ENCODE measurements at places on chromosomes 3 and 15.

GRCh38 chr3:126541628-126542339, 16.9 kb downstream of the C3orf22 start:
- H3K36me3 ChIP-seq, result no peaks in the 10 kb centered on the region
- no peak overlapping the region for H3K27ac ChIP-seq
- no peak for DNase-seq
- no peaks in the 10 kb centered on the region for H3K4me1 ChIP-seq
- H3K4me3 ChIP-seq, result no peak overlapping the region
- H3K27me3 ChIP-seq, result no peaks in the 10 kb centered on the region

- no peaks in the 10 kb centered on the region for H3K36me3 ChIP-seq
- no peaks in the 10 kb centered on the region for H3K27me3 ChIP-seq
- no peak for DNase-seq
- H3K27ac ChIP-seq, result no peak overlapping the region
- no peaks in the 10 kb centered on the region for H3K4me1 ChIP-seq
- no peak overlapping the region for H3K4me3 ChIP-seq
Observed at GRCh38 chr3:22937536-22937935, 265.6 kb upstream of the UBE2E2 start.

- H3K27ac ChIP-seq, result no peak overlapping the region
- no peaks in the 10 kb centered on the region for H3K27me3 ChIP-seq
- no peaks in the 10 kb centered on the region for H3K4me1 ChIP-seq
- no peak for DNase-seq
- H3K4me3 ChIP-seq, result no peak overlapping the region
Observed at GRCh38 chr3:185021256-185021655, 131.6 kb downstream of the C3orf70 start.

DNA sequence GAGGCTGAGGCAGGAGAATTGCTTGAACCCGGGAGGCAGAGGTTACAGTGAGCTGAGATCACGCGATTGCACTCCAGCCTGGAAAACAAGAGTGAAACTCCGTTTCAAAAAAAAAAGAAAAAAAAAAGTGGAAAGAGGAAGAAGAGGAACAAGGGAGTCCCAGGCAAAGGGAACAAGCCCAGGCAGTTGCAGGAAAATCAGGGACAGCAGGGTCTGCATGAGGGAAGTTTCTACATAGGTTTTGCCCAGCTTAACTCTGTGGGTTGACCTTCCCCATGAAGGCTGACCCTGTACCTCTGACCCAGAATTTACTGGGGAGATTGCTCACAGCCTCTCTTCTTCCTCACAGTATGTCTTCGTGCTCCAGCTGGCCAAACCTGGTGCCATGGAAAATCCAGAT, 12.3 kb downstream of the RBP1 start:
- H3K4me3 ChIP-seq, result no peak overlapping the region
- no peak overlapping the region for H3K27ac ChIP-seq
- no peaks in the 10 kb centered on the region for H3K36me3 ChIP-seq

GRCh38 chr3:172107403-172107802, 68.0 kb downstream of the FNDC3B start:
- H3K36me3 ChIP-seq, result no peaks in the 10 kb centered on the region
- peak overlapping the region; percentile 74 for H3K27ac ChIP-seq
- peaks cover 64% of the 10 kb centered on the region for H3K4me1 ChIP-seq

DNA sequence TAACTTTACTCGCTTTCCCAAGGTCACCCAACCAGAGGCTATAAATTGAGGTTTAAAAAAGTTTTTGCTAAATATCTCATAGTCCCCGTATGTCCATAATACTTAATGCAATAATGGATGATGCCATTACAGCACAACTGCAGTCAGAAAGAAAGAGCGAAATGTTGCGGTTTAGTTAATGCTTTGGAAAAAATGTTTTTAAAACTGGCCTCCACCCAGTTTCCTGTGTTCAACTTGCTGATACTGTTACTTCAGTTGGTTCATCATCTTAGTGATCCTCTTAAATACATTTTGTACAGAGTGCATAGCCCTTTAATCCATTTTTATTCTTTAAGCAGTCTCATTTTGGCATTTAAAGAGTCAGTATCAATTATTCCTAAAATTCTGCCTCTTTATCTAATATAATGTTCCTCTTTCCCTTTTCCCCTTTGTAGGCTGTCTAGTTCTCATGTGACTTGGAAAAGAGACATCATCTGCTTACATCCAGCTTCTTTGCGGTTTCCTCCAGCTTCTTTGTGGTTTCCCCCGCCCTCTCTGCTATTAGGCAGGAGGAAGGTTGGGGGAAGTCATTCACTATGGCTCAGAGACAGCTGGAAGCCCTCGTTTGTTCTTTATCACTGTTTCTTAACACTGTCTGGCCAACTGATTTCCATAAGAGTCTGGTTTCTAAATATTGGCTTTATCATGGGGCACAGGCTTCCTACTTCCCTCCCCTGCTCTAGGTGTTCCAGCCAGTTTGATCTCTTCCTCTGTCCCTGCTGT, 154.3 kb downstream of the GOLIM4 start:
- H3K36me3 ChIP-seq, result no peaks in the 10 kb centered on the region
- no peak overlapping the region for H3K4me3 ChIP-seq
- no peak for DNase-seq
- no peaks in the 10 kb centered on the region for H3K4me1 ChIP-seq
- no peak overlapping the region for H3K27ac ChIP-seq
- H3K27me3 ChIP-seq, result no peaks in the 10 kb centered on the region

- no peak overlapping the region for H3K27ac ChIP-seq
- DNase-seq, result no peak
- H3K36me3 ChIP-seq, result no peaks in the 10 kb centered on the region
- H3K4me3 ChIP-seq, result no peak overlapping the region
Observed at GRCh38 chr3:44674211-44674610, 25.7 kb downstream of the ZNF35 start.
